LHCN-M2 (cell line): ENCODE measurements at places on chromosomes 1 and 21. TPM values are rescaled to one million over a fixed set of nuclear protein-coding genes. Genes with fewer than 3 reads are reported as not detected.

- no peak for DNase-seq
These were observed 101.0 kb downstream of the PDE9A start for GRCh38 chr21:42754270-42754933.

- DNase-seq: peak; percentile 79
These were observed 40.4 kb upstream of the GOLT1A start for GRCh38 chr1:204254031-204254661.

GRCh38 chr1:98910827-98911226 is 93.8 kb downstream of the PLPPR5 start:
- DNase-seq: no peak

GRCh38 chr1:114756009-114756892 is 1.5 kb downstream of the CSDE1 start:
- peak; percentile 83 for DNase-seq

- no peak for DNase-seq
These were observed 74.3 kb downstream of the DDR2 start for GRCh38 chr1:162706606-162707005.

- DNase-seq: peak; percentile 18
These were observed 11.7 kb upstream of the UCK2 start for GRCh38 chr1:165815725-165816124.

DNA sequence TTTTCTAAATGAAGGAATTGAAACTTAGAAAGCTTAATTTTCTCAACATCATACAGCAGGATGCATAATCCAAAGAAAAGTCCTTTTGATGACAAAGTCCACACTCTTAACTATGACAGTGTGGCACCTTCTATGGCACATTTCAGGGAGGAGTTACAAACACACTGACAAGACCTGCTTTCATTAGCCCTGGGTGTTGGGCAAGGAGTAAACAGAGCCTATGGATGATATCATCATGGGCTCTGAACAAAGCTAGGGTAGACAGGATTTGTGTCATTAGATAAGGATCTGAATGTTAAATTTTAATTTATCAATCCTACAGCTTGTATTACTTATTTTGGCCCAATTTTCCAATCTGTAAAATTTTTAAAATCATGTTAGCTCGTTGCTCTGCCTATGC is 62.6 kb upstream of the DENND1B start:
- no peak for DNase-seq

GRCh38 chr21:44414291-44415072 is 40.8 kb upstream of the LRRC3 start:
- no peak for DNase-seq

DNA sequence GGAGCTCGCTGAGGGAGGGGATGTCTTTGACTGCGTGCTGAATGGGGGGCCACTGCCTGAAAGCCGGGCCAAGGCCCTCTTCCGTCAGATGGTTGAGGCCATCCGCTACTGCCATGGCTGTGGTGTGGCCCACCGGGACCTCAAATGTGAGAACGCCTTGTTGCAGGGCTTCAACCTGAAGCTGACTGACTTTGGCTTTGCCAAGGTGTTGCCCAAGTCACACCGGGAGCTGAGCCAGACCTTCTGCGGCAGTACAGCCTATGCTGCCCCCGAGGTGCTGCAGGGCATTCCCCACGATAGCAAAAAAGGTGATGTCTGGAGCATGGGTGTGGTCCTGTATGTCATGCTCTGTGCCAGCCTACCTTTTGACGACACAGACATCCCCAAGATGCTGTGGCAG is 1.4 kb downstream of the TSSK3 start:
- no peak for DNase-seq

- DNase-seq: no peak
These were observed 196.3 kb upstream of the LMO4 start for GRCh38 chr1:87132284-87132870.

DNA sequence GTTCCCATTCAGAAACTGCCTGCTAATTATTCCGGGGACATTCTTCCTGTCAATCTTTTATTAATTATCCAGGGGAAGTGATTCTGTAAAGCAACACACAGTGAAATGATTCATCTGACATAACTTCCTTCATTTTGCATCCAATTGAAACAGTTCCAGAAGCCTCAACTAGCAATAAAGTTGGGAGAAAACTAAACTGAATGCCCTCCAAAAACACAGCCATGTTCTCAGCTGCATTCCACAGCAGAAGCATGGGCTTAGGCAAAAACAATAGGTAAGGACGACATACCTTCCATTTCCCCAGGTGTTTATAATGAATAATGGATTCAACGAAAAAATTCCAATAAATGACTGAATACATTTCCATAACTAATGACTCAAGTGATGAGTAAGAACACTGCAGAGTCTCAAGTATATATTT is 36.9 kb upstream of the TARBP1 start:
- no peak for DNase-seq

- DNase-seq: peak; percentile 12
These were observed 7.0 kb upstream of the MAST2 start for GRCh38 chr1:45796381-45796780.

DNA sequence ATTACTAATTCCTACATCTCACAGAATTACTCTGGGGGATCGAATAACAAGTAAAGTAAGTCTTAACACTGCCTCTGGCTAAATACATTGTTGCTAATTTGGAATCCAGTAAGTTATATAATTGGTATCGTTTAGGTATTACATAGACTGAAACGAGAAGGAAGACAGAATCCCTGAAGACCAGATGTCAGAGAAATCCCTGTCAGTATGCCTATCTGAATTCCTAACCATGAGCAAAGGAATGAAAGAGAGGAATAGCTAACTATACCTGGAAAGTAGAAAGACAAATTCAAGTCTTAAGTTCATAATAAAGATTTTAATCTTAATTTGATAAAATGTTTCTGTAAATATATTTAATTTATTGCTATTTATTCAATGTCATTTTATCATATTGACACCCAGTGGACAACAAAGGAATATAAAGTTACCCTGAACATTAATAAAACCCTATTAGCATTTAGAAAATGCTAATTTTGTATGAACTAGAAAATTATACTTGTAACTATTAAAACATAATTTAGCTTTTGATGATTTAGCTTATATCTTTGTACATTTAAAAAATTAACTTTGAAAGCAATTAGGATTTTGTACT is 11.4 kb downstream of the DEPDC1 start:
- no peak for DNase-seq

DNA sequence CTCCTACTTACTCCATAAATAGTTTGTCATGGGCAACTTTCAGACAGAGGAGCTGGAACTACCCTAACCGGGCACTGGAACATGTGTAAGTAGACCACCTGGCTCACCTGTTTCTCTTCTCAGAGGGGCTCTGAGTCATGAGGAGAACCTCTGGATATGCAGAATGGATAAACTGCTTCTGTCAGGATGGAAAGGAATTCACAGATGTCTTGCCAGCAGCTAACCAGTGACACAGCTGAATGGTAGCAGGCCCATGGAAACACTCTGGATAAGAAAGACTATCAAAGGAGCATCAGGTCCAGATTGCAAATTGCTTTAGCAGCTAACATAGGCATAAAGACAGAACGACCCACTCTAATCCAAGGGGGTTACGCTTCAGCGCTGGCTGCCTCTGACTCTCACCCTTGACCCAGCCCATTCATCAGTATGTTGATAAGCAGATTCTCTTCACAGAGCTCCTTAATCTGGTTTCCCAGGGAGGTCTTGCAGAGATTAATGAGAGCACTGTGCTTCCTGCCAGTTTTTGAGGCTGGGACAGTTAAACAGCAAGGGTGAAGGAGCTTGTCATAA is 54.2 kb downstream of the HIVEP3 start:
- DNase-seq: no peak

- DNase-seq: no peak
These were observed 3.9 kb downstream of the KPNA6 start for GRCh38 chr1:32111789-32112188.

DNA sequence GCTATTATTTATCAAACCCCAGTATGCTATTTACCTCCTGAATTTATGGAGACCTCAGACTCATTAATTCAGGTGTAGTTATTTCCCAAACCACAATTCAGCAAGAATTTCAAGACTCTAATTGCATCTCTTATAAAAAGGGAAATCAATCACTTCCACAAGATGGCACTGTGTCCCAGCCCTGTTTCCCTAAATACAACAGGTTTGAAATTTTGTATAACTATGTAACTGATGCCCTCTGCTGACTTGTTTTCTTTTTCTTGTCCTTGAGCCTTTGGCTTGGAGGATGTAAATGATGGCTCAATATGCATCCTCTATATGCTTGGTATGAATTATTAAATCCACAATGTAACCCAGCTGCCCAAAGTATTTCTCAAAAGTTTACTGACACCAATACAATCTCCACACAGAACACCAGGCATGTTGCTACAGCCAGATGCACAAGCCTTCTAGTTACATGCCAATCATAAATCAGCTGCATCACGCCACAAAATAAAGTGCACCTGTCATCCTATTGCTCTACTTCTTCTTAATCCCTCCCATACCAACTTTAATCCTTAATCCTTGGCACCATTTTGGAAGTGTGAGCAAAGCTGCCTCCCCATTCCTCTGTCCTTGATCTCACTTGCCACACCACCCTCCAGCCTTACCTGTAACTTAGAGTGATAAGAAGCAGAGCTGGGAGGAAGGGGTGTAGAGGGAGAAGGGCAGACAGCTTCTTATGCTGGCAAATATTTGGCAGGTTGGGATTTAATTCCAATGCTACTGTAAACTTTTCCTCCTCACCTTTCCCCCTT is 9.0 kb downstream of the C1orf105 start:
- DNase-seq: peak; percentile 71

DNA sequence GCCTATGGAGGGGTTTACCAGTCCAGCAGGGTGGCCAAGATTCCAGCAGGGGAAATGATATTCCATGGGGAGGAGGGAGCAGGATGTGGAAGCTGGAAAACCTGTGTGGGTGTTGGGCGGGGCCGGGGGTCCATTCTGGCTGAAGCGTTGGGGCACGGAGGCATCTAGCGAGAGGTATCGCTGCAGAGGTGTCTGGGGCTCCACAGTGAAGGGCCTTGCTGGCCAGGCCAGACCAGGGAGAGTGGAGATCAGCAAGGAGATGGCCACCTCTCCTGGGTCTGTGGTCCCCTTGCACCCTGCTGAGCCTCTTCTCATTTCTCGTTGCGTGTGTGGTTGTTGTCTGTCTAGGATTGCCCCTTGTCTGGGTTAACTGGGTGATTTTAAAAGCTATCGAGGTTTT is 6.2 kb downstream of the COQ8A start:
- no peak for DNase-seq

- DNase-seq: peak; percentile 72
These were observed 13.8 kb downstream of the PARK7 start for GRCh38 chr1:7975212-7975865.

DNA sequence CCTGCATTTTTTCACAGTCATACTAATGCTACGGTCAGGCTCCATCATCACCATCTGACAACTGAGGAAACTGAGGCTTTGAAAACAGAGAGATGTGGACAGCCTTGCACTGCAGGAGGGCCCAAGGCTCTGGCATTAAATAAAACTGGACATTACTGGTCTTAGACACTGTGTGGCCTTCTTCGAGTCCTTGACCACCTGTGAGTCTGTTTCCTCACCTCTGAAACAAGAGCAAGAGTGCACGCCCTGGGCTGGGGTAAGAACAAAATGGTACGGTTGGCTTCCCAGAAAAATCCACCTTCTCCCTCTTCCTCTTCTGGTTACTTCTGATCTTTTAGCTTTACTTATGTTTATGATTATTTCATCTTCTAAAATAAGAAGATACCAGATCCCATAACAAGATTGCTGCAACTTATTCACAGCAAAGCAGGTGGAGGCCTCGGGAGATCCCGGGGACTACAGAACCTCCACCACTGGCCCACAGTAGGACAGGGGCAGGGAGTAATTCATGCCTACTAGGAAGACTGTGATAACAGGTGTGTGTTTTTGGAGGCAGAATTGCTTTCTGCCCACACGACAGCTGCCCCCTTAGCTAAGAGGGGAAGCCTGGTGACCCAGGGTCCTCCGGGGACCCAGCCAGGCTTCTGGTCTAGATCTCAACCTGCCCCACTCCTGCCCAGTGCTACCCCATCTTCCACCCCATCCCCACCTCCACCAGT is 156.4 kb upstream of the EDN2 start:
- DNase-seq: no peak

DNA sequence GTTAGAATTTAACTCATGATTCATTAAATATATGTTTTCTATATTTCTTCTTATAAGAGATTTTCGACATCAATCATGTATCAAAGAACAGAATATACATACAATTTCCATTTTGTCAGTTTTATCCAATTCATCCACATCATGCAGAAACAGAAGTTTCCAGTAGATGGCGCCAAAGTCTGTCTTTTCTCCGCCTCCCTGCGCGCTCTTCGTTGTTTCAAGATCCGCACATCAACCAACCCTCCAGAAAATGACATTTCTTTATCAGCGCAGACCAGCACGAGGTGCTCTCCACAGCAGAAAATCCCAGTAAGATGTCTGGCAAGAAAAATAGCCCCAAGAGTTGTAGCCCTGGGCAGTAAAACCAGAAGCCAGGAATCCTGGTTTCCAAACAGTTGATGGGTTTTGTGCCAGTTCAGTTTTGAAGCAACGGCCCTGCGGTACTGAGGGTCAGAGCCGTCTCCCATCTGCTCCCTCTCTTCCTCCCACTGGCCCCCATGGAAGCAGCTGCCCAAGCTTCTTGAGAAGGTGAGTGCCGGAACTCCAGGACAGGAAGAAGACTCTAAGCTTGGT is 38.6 kb upstream of the GPR137B start:
- peak; percentile 48 for DNase-seq

DNA sequence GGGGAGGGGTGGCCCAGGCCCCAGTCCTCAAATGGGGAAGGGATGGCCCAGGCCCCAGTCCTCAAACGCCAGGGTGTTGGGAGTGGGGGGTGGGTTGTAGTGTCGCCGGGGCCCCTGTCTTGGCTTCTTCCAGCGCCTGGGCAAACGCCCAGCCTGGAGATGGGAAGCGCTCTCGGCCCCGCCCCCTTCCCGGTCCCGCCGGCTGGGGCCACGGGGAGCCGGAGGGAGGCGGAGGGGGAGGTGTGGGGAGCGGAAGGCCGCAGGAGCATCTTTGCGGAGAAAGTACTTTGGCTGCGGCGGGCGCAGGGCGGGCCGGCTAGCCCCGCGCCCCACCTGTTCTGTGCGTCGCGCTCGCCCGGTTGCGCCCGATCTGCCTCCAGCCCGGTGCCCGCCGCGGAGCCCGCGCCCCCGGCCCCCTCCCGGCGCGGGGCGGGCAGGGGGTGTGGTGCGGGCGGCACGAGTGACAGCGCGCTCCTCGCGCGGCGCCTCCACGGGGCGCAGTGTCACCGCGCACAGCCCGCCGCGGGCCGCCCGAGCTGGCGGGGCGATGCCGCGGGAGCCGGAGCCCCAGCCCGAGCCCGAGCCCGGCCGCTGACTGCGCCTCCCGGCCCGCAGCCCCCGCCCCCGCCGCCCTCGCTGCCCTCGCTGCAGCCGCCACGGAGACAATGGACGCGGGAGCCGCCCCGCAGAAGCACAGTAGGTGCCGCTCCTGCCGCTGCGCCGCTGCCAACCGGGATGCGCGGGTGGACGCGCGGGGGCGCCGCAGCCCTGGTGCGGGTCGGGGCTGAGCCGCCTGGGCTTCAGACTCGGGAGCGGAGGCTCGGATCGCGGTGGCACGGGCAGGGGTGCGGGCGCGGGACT is 31.1 kb upstream of the PEX10 start:
- DNase-seq: no peak

GRCh38 chr1:13900583-13900982 is 200.6 kb downstream of the PRDM2 start:
- no peak for DNase-seq

Gene DNALI1
- total RNA-seq: 13.3 and 13.9 TPM in 2 replicates

Gene PRR9
- not detected in 2 replicates for total RNA-seq

Gene WLS
- 49.8 and 57.5 TPM in 2 replicates for total RNA-seq

Gene RBM11
- not detected in 2 replicates for total RNA-seq

Gene SPRR1B
- not detected in 2 replicates for total RNA-seq

Gene RSPH1
- total RNA-seq: not detected in 2 replicates

Gene LCE3E
- not detected in 2 replicates for total RNA-seq

Gene KIF21B
- under 0.01 and 0.06 TPM in 2 replicates for total RNA-seq

Gene HCRTR1
- not detected in 2 replicates for total RNA-seq

Gene KCNJ9
- total RNA-seq: not detected in 2 replicates

Gene MFN2
- total RNA-seq: 69.7 and 71.7 TPM in 2 replicates
